Cortex of kidney (tissue), 1 donor: ENCODE measurements at places on chromosomes 3 and 15.

- no peak for DNase-seq
Observed at GRCh38 chr3:71718072-71718471, 7.1 kb downstream of the EIF4E3 start.

- DNase-seq = no peak
Observed at GRCh38 chr3:125083776-125084175, 28.0 kb upstream of the HEG1 start.

GRCh38 chr3:20038699-20039465 is 1.4 kb upstream of the KAT2B start:
- DNase-seq = no peak

GRCh38 chr15:73318463-73319351 is 50.1 kb downstream of the HCN4 start:
- DNase-seq = no peak

GRCh38 chr3:98801043-98801747 is 38.1 kb downstream of the ST3GAL6 start:
- no peak for DNase-seq

DNA sequence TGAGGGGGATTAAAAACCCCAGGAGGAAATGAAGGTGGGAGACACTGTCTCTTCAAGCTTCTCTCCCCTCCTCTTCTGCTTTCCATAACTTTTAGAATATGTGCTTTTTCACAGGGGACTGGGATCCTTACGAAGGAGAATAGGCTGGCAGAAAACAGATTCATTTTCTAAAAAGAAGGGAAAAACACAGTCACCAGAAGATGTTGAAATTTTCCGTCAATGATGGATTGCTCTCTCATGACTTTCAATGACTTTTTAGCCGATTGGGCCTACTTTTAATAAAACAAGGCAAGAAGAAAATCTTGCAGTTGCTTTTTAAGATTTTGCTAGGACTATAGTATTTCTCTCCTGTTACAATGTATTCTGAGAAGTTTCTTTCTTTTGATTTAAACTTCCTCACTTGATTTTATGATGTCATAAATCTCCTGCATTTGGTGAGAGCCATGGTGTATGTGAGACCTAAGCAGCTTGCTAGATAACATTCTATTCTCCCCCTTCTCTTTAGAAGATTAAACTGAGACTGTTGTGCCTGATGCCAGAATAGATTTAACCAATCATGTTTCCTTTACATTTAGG is 241.2 kb downstream of the FEZF2 start:
- no peak for DNase-seq

DNA sequence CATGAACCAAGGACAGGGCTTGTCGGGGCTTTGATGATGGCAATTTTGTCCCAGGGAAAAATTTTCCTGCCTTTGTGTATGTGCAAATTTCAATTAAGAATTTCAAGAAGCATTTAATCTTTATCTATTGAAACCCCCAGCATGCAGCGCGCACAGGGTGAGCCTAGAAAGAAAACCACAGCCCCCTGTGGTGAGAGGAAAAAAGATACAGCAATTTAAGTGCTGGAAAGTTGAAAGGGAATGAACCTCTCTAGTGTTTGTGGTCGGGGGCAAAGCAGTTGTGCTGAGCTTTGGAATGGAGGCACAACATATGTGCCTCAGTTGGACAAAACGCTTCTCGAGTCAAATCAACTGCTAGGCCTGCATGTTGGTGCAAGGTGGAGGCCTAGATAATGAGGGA is 111.8 kb upstream of the C15orf61 start:
- no peak for DNase-seq

- DNase-seq = no peak
Observed at GRCh38 chr3:197508461-197508860, 47.3 kb downstream of the BDH1 start.

- DNase-seq = no peak
Observed at GRCh38 chr15:55758580-55758986, 15.6 kb upstream of the PRTG start.

- no peak for DNase-seq
Observed at GRCh38 chr15:93332168-93332553, 243.2 kb upstream of the RGMA start.
